IMR-90 (cell line): ENCODE measurements at places on chromosomes 1 and 21.

- DNase-seq, result no peak
Observed at GRCh38 chr1:232528472-232529089, 101.4 kb downstream of the SIPA1L2 start.

- DNase-seq, result no peak
Observed at GRCh38 chr21:30984889-30985288, 53.4 kb downstream of the KRTAP19-8 start.

GRCh38 chr1:232038706-232039677 is 412.4 kb downstream of the DISC1 start:
- peak; percentile 23 for DNase-seq

GRCh38 chr1:85158910-85159309 is 41.9 kb downstream of the SYDE2 start:
- no peak for DNase-seq

GRCh38 chr1:39925721-39926342 is 24.1 kb upstream of the MYCL start:
- peak; percentile 35 for DNase-seq

DNA sequence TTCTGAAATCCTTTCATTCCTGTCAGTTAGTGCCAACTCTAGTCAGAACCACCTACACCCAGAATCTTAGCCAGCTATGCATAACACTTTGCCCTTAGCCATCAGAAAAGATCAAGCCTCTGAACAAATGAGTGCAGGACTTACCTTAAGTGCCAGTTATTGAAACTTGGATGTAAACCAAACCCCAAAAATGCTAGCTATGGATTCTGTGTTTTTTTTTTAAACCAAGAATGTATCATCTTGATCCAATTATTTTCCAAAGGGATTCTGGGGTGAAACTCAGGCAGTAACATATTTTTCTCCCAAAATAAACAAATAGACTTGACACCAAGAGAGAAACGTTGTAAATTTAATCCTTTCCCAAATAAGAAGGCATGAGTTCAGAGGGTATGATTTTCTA is 538.6 kb upstream of the ADAMTS5 start:
- peak; percentile 70 for DNase-seq

DNA sequence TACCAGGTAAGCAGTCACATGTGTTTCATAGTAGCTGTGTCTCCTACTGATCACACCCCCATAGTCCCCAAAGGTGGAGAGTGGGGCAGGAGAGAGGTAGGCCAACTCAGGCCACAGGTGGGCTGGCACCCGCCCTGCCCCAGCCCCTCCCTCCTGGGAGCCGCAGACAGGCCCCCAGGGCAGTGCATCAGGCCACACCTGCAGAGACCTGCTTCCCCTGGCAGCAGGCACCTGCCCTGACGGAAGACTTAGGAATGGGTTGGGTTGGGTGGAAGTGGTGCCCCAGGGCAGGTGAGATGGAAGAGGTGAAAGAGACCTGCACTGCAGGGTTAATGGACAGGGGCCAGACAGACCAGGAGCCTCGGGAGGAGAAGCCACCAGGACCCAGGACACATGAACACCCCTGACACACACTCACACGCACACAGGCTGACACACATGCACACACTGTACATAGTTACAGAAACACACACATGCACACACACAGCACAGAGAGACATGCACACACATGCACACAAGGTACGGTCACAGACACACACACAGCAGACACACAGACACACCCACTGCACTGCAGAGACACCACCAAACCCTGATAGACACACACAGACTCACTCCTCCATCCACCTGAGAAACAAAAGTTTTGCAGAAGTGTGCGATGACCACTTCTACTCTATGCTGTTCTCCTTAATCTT is 1.7 kb upstream of the COL18A1 start:
- DNase-seq, result no peak

DNA sequence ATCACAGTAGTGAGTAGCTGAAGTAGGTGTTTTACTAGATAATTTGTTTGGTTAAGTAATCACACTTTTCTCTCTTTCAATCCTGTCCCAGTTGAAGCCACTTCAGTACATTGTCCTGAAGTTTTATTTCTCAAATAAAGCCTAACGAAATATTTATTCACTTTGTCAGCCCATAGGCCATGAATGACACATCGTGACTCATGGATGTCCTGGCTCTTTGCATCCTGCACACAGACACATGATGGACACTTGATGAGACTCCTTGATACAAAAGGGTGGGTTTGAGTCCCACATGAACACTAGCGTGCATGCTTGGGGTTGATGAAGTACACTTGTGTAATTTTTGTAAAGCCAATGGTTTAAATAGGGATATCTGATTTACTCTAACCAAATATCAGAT is 22.7 kb upstream of the LAMC2 start:
- peak; percentile 95 for DNase-seq

- DNase-seq, result no peak
Observed at GRCh38 chr1:61280452-61280851, 198.1 kb downstream of the NFIA start.

- no peak for DNase-seq
Observed at GRCh38 chr1:201254625-201255478, 28.5 kb upstream of the PKP1 start.

DNA sequence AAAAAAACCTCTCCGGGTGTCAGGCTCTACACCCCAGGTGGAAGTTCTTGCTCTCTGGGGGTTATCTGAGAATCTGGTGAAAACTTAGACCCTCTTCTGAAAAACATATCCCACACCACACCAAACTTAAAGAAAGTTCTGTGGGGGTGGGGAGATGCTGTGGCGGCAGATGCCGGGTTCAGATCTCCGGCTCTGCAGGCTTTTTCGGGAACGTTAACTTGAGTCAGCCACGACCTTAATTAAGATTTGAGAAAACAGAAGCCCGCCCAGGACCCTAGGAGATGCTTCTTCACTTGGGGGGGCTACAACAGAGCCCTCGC is 2.3 kb downstream of the RCC2 start:
- DNase-seq, result peak; percentile 11

DNA sequence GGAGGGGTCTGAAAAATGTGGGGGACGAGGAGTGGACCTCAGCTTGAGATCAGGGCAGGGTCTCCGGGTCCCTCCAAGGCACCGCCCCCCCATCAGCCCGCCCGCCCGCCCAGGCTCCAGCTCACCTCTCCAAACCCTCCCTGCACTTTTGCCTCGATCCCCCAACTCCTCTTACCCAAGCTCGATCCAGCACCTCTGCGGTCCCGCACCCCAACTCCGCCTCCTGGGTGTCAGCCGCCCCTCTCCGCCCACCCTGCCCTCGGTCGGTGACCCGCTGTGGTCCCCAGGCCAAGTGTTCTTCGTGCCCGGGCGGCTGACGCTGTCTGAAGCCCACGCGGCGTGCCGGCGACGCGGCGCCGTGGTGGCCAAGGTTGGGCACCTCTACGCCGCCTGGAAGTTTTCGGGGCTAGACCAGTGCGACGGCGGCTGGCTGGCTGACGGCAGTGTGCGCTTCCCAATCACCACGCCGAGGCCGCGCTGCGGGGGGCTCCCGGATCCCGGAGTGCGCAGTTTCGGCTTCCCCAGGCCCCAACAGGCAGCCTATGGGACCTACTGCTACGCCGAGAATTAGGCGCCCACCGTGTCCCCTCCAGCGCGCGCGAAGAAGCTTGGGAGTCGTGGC is 5.7 kb downstream of the HAPLN2 start:
- no peak for DNase-seq

- no peak for DNase-seq
Observed at GRCh38 chr1:107590087-107590486, 374.9 kb downstream of the VAV3 start.

- no peak for DNase-seq
Observed at GRCh38 chr1:71047635-71048607, at the start of gene PTGER3. Gene PTGER3 (minus strand): TSS chr1:71047816. CDS start chr1:71047577, 239 bp downstream.

DNA sequence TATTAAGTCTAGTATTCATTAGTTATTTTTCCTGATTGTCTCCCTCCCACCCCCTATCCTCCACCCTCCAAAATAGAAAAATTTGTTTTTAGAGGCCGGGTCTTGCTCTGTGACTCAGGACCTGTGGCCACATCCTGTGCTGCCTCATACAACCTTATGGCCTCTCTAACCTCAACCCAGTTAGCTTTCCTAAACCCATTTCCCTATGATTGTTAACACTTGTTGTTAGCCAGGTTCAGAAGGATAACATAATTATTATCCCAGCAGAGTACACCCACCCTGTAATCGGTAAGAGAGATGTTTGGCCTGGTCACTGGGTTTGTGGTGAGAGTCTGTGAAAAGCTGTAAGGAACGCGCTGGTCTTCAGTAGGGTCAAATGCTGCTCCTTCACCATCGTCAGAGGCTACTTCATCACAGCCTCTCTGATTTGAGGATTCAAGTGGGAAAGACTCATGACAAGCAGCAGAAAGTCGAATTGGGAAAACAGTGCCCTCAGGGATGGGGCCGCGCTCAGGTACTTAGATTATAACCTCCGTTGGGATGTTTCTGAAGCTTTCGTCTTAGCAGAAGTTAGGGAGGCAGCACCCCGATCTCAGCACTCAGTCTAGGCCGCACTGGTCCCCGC is 35.9 kb upstream of the HMGN1 start:
- peak; percentile 55 for DNase-seq

DNA sequence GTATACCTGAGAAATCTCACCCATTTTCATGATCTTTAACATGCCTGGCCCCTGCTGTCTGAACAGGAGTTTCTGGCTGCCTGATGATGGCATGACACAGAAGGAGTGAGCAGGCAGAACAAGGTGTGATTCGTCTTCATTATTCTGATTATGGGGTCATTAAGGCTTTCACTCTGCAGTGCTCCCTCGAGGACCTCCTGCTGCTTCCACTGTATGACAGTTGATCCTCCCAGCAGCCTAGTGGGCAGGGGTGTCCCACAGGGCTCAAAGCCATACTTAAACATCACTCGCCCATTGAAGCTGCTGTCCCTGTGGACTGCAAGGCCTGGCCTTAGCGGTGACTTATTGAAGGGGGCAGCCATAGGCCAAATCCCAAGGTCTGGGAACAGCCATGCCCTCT is 12.7 kb upstream of the PARS2 start:
- no peak for DNase-seq

DNA sequence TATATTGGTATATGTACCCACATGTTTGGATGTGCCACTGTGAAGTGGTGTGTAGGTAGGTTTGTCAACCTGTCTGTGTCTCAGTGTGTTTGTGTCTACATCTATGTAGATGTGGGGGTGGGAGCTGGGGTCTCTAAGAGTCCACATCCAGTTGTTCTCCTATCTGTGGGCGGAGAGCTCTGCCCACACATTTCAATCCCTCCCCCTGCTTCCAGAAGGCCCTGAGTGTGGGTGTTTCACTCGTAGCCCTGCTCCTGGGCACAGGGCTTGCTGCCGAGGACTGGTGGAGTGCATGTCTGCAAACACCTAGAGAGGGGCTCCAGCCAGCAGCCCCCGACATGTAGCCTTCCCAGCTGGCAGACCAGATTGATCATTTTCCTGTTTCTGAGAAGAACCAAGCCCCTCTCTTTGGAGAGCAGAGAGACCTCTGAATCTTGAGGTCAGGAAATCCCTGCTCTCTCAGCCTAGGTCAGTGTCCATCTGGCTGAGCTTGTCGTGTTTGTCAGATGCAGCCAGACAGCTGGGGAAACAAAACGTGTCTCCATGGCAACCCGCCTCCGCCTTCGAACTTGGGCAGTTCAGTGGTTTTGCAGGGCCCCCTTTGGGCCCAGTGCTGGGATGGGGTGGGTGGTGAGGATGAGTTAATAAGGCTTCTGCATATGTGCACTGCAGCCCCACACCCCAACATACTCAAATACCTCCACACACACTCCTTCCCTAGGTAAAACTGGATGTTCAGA is 31.2 kb upstream of the SYNC start:
- DNase-seq, result peak; percentile 64
